Mesenchymal stem cell (in vitro differentiated cells and primary cell): ENCODE measurements at places on chromosomes 7 and 10.

DNA sequence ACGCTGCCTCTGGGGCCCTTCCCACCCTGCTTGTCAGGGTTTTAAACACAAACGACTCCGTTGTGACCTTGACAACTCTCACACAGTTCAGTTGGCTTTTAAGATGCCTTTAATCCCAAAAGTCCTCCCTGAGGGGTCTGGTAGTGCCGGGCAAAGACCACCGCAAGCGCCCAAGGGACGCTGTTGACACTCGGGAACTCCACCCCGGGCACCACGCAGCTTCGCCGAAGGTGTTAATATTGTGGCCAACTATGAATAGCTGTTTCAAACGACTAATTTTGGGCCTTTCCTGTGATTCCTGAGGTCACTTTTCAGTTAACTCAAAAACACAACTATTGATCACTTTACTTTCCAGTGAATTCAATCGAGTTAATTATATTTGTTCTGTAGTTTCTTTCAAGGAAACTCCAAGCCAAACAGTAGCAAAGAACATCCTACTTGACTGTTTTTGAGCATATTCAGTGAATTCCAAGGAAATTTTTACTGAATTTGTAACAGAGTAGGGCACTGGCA, 958 bp upstream of the ESYT2 start:
- DNase-seq, result no peak

DNA sequence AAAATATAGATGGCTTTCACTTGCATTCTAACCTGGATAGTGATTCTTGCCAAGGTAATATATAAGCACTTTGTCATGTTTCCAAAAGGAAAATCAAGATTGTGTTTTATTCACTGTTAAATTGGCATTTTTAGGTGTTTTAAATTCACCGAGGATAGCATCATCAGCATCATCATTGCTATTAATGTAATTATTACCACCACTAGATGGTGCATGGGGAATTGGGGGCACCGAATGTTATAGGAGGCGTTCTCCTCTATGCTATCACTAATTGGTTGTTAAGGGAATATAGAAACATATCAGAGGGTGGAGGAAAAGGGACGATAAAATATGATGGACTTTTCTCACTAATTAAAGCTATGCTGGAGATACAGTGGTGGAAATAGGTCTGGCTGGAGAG, 95.5 kb downstream of the CELF2 start:
- no peak for DNase-seq

DNA sequence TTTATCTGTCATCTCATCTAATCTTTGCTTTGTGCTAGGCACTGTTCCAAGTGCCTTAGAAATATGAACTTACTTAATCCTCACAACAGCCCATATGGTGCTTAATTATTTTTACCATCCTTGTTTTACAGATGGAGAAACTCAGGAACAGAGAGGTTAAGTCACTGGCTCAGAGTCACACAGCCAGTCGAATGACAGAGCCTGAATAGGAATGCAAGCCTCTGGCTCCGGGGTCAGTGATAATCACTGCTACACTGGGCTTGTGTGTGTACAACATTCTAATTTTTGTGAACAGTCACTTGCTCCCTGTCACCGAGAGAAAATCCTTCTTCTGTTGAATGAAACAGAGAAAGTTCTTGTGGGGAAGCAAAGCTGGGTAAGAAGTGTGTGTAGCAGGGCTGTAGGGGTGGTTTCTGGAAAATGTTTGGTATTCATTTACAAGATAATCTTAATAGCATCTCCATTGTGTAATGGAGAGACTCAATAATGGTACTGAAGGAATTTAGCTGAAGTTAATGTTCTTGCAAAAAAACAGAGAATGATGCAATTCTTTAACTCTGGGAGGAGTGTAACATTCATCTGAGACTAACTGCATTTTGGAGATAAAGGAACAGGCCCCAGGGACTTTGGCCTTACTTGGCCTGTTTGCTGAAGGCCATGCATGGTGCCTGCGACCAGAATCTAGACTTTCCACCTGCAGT, 290.6 kb downstream of the FRMD4A start:
- DNase-seq, result peak; percentile 77

DNA sequence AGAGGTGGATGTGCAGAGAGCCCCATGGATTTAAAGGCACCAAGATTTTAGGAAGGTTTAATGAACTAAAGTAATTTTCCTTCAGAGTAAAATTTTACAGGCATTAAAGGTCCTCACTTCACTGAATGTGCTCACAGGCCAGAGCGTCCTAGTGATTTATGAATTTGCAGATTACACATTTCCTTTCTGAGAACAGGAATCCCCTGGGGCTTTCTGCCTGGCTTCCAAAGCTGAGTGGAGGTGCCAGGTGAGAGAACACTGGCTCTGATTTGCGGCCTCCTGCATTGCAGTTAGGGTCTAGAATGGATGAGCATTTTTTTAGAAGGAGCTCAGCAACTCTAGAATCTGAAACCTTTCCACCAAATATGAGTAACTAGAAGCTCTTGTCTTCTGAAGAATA, 194.3 kb downstream of the SORCS3 start:
- DNase-seq, result no peak

DNA sequence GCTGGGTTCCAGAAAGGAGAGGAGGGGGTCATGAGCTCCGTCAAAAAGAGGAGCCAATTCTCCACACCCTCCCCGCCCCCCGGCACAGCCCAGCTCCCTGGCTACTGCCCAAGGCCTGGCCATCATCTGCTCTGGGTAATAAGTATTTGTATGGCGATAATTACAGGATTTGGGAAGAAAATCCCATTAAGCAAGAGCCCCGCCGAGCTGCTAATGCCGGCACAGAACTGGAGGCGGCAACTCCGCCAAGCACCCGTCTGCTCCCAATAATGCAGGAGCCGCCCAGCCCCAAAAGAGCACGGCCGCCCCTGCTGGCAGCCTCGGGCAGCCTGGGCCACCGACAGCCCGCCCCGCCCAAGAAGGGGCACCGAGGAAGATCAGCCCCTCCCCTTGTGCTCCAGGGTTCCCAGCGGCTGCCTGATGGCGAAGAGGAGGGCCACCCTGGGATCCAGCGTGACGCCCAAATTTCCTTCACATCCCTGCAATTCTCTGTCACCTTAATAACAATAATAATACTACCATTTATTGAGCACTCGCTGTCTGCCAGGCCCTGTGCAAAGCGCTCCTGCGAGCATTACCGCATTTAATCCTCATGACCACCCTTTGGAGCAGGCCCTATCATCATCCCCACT, 5.9 kb downstream of the SLIT1 start:
- DNase-seq, result no peak

GRCh38 chr10:30688456-30688855, 58.9 kb upstream of the LYZL2 start:
- no peak for DNase-seq

GRCh38 chr10:101766753-101767599, 8.9 kb downstream of the FGF8 start:
- DNase-seq, result no peak

- no peak for DNase-seq
Observed at GRCh38 chr7:120609136-120609753, 248.7 kb downstream of the TSPAN12 start.

GRCh38 chr10:85741626-85742300, 624.8 kb downstream of the GRID1 start:
- no peak for DNase-seq

DNA sequence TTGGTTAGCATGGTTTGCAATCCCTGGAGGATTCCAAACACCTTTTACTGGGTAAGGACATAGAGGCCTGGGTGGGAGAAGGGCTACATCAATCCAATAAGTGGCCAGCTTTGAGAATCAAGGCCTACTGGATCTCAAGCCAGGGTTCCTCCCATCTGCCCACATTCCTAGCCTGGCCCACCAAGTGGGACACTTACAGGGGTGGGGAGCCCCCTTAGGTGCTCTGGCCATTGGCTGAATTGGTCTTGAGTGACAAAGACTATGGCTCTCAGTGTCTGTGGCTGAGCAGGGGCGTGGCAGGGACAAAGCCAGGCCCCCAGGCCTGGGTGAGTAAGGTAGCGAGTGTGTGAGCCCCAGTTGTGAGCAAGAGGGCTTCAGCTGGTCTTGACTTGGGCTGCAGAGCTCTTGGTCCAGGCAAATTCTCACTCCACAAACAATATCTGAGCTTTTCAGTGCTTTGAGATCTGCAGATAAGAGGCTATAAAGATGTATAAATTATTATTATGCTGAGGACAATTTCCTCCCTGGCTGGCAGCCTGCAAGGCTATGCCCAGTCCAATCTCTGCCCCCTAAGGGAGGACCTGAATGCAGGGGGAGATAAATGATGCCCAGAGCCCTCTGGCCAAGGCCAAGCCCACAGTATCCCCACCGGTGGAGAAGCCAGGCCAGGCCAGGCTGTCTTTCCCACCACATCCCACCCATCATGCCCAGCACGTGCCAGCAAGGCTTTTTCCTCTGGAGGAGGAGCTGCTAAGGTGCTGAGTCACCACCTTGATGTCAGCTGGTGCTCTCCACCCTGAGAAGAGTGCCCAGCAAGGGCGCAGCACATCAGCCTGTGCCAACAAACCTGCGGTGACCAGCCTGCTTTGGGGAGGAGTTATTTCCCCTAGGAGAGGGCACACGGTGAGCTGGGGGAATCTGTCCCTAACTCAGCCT, 80.7 kb upstream of the DUSP5 start:
- no peak for DNase-seq

DNA sequence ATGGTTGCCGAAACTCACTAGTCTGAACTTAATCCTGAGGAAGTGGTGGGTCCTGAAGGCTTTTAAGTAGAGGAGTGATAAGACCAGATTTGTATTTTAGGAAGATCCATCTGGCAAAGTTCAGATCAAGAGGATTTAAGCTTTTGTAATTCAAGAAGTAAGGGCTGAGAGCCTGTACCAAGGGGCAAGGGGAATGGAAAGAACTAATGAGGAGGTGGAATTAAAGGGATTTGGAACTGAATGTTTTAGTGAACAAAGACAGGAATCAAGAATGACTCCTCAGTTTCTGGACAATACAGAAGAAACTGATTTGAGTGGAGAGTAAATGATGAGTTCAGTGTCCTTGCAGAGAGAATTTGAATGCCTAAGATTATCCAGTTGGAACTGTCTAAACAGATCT, 249.0 kb downstream of the C7orf25 start:
- DNase-seq, result no peak

DNA sequence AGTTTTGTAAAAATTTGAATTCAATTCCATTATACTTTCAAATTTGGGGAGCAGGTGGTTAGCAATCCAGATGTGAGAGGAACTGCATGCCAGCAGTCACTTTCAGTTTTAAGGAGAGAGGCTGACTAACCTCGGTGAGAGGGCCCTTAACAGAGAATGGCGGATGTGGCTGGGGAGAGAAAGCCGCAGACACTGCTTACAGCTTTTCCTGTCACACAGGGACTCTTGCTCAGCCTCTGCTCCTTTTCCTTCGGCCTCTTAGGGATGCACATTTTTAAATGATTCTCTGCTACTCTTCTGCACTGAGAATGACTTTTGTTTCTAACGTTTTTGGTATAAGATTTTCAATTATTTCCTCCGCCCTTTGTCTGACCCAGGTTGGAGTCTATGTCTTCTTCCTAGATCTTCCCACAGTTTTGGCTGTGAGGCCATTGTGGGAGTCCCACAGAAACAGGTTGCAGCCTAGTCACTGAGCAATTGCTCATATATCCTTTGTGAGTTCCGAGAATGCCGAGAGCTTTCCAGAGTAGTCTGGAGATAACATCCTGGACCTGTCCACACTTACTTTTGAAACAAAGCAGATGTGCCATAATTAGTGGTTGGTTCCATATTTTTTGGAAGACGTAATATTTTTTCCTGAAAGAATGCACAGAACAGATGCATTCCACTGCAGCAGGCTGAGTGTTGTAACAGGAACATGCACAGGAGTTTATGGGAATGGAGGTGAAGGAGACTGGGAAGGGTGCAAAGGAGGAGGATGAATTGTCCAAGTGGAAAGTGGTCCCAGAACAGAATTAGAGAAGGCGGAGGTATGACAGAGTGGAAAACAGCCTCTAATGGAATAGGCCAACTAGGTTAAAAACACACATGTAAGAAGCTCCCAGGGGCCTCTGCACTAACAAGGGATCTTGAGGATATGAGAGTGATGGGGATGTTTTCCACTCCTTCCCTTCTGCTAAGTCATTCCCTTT, 168.0 kb upstream of the ZNF32 start:
- peak; percentile 95 for DNase-seq

GRCh38 chr10:75950997-75951589, 519.7 kb downstream of the LRMDA start:
- peak; percentile 86 for DNase-seq

DNA sequence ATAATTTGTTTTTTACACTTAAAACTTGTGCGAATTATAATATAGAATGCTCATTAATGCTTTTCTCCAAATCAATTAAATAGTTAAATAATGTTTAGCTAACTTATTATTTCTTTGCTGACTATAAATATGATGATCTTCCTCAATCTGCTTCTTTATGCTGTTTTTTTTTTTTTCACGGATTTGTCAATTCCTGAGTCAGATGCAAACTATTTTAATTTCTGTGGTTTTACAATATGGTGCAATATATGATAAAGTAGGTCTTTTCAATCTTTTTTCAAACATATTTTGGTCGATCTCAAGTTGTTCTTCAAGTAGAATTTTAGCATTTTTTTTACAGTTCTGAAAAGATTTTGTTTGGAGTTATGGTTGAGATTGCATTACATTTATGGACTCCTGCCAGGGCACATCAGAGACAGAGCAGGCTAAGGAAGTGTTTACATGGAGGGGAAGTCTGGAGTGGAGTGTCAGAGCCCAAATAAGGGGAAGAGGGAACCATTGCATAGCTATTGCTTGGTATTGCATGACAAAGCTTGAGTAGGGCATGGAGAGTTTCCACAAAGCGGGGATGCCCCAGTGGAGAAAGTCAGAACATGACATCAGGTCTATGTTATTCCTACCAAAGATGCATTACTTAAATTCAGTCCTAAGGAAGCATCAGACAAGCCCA, 204.4 kb downstream of the OTUD1 start:
- DNase-seq, result peak; percentile 55

DNA sequence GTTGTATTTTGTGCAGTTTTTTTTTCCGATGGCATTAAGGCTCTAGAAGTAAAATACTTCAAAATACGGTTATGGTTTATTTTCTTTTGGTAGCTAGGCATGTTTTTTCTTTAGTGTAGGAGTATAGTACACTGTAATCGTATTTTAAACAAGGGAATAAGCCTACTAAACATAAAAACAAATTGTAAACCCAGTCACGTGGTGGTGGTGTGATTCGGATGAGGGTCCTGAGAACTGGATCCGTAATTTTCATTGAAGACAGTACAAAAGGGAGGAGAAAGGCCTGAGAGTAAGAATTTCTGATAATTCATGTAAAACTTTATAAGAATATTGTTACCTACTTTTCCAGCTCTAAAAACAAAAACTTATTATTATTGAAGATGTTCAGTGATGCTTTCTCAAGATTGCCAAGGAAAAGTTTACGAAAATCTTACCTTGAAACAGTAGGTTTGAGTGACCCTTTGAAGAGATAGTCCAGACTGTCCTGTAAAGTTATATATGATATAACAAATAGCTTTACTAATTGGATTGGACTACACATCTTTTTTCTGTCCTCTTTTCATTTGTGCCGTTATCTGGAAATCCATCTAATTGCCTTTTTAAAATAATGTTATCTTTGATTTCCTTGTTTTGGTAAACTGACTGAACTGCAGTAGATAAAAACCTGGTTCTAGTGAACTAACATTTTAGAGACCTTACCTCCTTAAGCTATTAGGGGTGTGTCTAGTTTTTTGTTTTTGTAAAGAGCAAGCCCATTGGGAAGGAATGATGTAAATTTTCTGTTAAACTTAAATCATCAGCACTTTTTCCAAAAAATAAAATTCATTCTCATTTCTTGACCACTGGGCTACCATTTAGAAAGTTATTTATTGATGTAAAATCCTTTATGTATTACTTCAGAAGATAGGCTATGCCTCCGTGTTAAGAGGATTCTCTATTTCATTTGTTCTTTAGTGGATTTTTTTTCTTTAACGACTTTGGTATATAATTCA, 1.0 kb upstream of the PBLD start:
- DNase-seq, result peak; percentile 25
